ENCODE measurements at places on chromosomes 6 and 20.

GRCh38 chr6:138013959-138014358 lies 93.3 kb downstream of the PERP start:
- no peak for DNase-seq

- DNase-seq, result no peak
These were observed 74.0 kb upstream of the CST7 start for GRCh38 chr20:24875078-24875477.

DNA sequence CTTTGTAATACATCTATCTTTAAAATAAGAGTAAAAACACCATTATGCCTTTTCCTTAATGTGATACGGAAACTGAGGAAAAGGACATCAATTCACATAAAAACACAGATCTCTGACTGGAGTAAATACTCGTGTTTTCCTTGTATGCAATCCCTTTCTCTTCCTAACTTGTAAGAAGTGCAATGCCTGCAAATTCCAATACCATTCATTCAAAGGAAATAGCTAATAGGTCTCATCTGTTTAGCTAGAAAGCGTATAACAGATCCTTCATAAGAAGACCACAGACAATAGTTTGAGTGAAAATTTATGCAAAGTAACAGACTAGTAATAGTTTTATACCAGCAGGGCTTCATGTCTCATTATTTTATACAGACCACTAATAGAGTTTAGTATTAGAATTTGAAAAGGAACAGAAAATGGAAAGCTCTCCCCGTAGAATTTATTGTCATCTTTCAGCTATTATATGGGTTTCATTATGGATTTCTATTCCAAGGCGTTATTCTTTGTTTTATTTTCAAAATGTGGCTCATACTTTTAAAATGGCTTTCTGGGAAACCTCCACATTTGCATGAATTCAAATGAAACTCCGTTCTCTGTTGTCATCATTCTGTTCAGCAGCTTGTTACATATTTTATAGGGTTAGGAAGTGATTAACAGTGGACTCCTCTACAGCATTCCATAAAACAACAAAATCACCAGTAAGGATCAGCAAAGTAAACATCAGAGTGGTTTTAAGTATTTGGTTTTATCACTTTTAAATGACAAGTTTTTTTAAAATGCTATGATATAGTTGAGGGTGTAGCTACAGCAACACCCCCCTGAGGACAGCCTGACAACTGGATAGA lies 186.7 kb downstream of the BTBD9 start:
- DNase-seq, result no peak

- DNase-seq, result no peak
These were observed 254.7 kb downstream of the GMPR start for GRCh38 chr6:16493112-16493511.

GRCh38 chr6:31776989-31777666 lies at the start of gene VWA7:
Gene VWA7, minus strand, starts transcription at chr6:31777328. Its CDS starts 549 bp downstream, at chr6:31776779.
- DNase-seq, result peak; percentile 67

DNA sequence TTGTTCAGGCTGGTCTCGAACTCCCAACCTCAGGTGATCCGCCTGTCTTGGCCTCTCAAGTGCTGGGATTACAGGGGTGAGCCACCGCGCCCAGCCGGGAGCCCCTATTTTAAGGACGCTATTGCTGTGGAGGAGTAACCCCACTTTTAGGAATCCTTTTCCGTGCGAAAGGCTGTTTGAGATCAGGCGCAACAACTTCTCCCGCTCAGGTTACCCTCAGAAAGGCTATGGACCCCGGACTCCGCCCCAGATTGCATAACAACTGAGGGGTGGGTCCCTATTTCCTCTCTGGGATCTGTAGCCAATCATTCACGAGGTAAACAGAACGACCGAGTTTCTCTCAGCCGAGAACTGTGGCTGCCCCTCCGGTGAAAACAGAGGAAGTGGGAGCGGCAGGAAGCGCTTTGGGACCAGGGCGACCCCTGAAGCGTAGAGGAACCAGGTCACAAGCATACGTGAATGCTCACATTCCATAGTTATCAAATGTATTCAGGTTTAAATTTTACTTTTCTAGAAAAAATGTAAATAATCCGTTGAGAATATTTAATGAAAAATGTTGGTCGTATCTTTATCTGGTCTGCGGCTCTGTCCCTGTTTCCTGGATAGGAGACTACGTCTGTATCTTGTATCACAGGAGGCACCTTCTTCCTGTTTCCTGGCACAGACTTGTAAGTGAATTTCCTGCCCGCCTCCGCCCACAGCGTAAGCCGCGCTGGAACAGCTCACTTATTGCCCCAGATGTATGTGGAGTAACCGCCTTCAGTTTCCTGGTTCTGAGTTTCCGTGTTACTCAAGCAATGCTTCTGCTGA lies 26.8 kb downstream of the HLA-E start:
- DNase-seq, result peak; percentile 95

DNA sequence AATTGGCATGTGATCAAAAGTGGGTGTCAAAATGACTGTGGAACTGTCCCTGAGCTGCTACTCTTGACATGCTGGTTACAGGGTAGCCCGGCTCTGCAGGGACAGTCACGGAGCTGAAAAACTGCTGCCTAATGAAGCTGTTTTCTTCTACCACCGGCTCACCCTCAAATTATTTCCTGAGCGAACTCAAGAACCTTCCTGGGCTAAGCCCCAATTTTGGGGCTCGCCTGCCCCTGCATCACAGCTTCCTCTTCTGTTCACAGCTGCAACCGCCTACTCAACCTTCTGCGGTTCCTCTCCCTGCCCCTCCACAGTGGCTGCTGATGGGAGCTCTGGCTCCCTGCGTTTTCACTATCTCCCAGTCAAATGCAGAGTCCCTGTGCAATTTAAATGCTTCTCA lies 110.8 kb upstream of the MLN start:
- DNase-seq, result peak; percentile 33

- DNase-seq, result no peak
These were observed 106.2 kb downstream of the TULP4 start for GRCh38 chr6:158418501-158418900.

GRCh38 chr6:41344876-41345275 lies 9.5 kb downstream of the NCR2 start:
- no peak for DNase-seq

- no peak for DNase-seq
These were observed 22.7 kb upstream of the MOCS1 start for GRCh38 chr6:39956936-39957335.

DNA sequence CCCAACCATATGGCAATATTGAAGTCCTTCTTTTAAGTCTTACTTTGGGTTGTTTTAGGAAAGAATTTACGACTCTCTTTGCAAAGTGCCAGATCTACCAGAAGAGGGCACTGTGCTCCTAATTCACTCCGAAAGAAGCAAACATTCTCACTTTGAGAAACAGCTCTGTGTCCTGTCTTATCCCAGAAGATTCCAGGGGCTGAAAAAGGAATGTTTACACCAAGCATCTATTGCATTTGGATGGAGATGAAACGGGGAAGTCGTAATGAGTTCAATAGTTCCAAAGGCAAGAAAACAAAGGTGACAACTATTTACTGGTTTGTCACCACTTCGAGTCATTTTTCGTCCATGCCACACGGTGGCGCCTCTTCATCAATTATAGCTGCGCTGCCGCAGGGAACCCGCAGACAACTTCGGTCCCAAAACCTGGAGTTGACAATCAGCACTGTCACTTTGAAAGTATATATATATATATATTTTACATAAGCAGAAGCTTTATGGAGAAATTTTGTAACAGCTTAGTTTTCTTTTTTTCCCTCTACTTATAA lies 121.6 kb downstream of the MOXD1 start:
- peak; percentile 53 for DNase-seq
